ENCODE measurements at places on chromosomes 1 and 21.
A peak's percentile ranks its signal among the peaks of the same experiment; 100 is the strongest.

DNA sequence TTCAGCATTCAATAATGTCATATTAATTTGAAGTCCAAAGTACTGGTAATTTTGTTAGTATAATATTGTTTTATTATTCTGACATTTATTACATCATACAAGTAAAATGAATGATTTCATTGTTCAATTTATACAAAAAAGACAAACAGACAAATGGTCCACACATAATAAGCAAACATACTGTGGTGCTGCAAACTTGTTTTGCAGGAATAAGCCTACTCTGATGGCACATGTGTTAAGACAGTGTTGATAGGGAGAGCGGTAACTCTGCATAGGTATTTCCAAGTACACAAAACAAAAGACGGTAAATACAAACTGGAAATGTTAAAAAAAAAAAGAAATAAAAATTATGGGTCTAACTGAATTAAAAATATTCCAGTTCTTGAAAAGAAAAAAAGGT, 59.7 kb upstream of the DPYD start:
- no peak for DNase-seq

- no peak for DNase-seq
These were observed 173.7 kb downstream of the HIVEP3 start for GRCh38 chr1:41745022-41745421.

DNA sequence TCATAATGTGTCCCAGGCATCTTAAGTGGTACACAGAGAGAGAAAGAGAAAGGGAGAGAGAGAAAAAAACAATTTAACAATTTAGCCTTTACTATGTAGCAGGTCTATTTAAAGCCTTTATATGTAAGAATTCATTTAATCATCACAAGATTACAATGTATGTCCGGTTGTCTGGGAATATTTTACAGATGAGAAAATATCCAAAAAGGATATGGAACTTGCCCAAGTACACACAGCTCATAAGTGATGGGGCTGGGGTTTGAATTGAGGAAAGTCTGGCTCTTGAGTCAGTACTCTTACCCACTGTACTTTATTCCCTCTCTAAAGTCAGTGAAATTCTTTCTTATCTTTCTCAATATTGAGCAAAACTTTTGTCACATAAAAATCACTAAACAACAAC, 104.6 kb downstream of the LYPLAL1 start:
- no peak for DNase-seq

DNA sequence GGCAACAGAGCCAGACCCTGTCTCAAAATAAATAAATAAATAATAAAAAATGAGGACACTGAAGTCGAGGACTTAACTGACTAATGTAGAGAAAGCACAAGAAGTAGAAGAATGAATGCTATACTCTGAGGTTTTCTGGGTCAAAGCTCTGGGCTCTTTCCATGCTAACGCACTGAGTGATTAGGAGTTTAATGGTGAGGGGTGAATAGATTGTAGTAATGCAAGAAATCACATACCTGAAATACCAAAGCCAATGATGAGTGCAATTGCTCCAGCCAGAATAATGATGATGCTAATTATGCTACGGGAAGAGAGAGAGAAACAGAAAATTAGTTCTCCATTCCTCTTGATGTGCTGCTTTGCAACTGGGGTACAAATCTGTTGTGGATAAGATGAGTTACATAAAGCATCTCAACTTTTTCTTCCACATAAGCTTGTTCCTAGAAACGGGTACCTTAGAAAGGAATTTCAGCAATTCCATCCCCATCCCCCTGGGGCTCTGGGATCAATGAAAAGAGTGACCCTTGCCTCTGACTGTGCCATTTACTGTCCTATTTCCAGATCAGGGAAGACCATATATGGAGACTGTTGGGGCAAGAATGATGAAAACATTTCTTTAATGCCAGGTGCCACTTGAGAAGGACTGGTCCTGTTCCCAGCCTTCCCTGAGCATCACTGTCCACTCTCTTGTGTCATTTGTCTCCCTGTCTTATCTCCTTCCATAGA, 40.7 kb downstream of the VTCN1 start:
- DNase-seq: no peak

DNA sequence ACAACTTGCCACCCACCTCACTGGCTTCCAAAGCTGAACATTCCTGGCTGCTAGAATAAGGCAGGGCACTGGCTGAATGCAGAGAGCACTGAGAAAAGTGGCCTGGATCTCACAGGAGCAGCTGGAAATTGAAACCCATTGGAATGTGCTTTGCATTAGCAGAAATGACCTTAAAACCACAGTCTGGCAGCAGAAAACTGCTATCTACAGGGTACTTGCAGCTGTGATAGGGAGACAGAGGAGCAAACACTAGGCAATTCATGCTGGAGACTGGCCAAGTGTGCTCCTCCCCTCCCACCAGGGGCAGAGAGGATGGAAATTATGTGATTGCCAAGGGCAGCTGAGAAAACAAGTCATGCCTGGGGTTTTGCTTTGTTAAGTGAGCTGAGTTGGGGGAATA, 47.2 kb downstream of the HSD3B1 start:
- DNase-seq: peak; percentile 80

GRCh38 chr1:10697621-10698160, 98.8 kb downstream of the CASZ1 start:
- DNase-seq: no peak

- DNase-seq: no peak
These were observed 43.8 kb downstream of the DDR2 start for GRCh38 chr1:162676087-162676486.

GRCh38 chr1:235567812-235568503, 63.7 kb upstream of the B3GALNT2 start:
- no peak for DNase-seq

GRCh38 chr1:176479971-176480370, 17.0 kb downstream of the PAPPA2 start:
- DNase-seq: no peak

DNA sequence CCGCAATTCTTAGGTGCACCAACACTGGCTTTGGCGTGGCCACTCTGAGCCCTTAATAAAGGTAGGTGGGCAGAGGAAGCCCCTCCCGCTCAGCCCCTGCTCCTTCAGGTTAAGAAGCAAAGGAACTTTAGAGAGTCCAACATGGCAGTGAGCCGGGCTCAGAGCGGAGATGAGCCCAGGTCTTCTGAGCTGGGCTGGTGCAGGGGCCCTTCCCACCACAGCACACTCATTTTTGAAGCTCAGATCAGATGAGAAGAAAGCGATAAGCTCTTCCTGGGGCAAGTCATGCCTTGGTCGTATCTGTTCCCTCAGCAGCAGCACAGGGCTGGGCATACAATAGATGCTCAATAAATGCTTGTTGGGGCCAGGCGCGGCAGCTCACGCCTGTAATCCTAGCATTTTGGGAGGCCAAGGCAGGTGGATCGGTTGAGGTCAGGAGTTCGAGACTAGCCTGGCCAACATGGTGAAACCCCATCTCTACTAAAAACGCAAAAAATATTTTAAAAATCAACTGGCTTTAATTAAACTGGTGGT, 51.1 kb upstream of the TARDBP start:
- no peak for DNase-seq

DNA sequence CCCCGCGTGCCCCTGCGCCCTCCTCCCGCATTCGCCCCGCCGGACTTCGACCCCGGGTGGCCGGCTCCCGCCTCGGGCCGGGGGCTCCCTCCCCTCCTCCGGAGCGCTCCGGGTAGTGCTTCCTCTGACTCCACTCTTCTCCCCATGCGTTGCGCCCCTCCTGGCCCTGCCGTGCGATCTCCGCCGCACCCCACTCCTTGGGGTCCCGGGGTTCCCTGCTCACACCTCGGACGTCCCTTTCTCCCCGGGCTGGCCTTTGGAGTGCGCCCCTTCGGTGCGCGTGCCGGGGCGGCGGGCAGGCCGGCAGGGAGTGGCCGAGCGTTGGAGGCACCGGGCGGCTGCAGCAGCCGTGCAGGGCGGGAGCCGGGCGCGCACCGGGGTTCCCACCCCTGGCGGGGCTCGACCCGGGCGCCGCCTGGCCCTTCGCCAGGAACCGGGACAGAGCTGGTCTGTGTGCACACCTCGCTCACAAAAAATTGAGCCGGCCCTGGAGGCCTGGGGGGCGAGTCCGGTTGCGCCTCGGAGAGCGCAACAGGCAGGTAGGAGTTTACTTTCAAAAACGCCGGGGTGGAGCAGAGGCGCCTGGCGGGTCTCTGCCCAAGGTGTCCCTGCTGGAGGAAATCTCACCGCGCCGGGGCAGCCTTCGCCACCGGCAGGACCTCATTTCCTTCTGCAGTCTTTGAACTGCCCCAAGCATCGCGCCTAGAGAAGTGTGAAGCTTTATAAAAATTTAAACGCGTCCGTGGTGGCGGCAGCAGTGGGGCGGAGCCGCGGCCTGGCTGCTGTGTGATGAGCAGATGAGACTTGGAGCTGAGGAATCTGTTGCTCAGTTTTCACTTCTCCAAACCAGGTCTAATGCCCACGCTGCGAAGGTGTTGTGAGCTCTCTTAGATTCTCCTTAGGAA, 650 bp downstream of the VANGL1 start:
- DNase-seq: peak; percentile 68

GRCh38 chr1:121517586-121518230, 332.9 kb downstream of the SRGAP2C start:
- DNase-seq: no peak

GRCh38 chr1:2890221-2890850, 88.8 kb upstream of the TTC34 start:
- DNase-seq: no peak

DNA sequence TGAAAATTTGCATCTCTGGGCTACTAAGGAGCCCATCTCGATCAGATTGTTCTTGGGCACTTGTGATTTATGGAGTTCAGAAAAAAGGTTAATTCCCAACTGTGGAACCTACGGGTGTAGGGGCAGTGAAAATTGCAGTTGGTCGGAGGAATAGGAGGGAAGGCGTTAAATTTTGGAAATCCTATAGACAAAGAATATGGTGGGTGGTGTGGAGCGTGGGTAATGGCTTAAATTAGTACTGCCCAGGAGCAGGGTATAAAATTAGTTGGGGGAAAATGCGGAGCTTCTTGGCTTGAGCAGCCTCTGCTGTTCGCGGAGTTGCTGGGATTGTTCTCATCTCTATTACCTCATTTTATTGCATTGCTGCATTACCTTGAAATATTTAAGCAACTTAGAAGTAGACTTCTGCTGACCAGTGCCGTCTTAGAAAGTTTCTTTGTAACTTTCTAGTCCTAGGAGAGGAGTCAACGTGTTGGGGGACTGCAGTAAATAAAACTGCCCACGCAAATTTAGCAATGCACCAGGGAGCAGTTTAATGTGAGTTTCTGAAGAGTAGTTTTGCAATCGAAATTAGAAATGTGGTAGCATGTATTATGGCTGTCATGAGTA, 514 bp downstream of the S1PR1 start:
- no peak for DNase-seq

DNA sequence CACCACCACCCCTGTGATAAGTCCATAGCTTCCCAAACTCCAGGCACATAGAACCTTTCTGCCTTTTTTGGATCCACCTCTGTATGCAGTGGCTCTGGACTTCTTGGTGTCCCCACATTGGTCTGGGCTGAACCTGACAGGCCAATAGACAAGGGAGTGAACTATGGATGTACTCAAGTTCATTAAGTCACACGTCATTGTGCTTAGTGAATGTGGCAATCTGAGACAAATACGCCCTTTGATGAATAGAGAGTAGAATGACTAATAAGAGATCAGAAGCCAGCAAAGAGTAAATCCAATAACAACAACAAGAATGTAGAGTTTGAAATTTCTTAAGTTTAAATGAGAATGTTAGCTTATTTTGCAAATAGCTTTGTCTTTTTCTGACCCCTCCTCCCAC, 114.8 kb downstream of the ST6GALNAC3 start:
- no peak for DNase-seq

DNA sequence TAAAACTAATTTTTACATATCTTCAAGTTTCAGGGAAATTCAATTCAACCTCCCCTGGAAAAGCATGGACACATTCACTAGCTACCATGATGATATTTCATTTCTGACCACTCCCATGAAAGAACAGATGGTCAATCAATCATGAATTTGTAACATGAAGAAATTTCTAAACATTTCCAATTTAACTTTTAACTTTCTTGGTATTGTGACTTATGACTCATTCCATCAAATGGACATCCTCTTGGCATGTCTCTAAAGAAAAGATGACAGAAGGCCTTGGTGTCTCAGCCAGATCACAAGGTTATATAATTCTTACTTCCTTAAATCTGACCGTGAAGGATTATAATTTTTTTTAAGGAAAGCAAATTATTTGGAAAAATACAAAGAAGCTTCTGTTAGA, 10.5 kb upstream of the MCOLN3 start:
- DNase-seq: no peak

DNA sequence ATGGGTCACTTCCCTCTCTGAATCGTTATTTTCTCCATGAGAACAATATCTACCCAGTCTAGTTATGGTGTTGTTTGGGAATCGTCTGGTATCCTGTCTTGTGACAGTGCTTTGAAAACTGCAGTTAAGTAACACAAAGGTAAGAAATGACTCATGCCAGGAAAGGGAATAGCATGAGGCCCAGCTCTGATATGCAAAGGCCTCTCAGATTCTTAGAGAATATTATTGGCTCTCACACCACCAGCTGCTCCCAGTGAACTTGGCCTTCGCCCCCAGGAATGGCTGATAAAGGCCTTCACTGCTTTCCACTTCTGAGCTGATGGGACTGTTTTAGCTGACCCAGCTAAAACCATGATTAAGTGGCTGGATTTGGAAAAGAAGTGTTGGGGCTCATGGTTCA, 27.1 kb downstream of the NEK2 start:
- DNase-seq: peak; percentile 55

DNA sequence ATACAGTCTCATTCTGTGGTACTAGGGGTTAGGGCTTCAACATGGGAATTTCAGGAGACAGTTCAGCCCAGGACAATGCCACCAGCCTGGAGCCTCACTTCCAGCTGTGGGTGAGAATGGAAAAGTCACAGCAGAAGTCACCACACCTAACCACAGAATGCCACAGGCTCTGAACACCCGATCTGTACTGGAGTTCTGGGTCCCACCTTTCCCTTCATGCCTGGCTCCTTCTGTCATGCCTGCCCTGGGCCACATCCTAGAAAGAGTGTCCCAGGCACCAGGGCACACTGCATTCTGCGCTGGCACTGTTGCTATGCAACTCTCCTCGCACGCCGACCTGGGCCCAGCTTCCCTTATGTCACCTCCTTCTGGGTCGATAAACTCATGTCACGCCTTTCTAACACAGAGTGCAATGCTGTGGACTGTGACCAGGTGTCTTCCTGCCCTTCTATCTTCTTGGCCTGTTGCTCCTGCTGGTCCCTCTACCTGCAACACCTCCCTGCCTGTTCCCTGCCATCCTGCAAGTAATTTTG, 21.2 kb downstream of the RCSD1 start:
- no peak for DNase-seq

DNA sequence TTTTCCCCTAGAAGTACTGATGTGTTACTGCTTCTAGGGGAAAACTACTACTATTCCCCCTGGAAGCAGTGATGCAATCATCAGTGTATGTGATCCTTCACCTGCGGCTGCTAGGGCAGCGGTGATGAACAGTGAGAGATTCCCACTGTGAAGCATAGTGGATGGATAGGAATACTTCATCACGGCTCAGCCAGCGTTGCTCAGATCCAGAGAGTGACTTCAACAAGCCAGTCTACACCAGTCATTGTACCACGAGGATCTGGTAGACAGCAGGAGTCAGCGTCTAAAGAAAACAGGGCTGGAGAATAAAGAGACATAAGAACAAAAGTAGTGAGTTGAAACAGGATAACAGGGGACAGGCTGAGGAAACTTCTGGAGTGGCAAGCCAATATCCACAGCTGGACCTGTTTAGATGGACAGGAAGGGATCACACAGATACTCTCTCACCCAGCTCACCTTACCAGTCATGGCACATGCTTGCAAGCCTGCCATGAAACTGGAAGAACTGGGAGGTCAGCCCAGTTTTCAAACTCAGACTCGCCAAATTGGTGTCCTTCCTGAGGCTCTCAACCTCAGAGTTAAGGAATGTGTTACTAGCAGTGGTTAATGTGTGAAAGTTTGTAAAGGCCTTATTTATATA, 42.4 kb upstream of the LRRC52 start:
- DNase-seq: no peak

Data from urothelium cell line (cell line).